ENCODE measurements at places on chromosomes 16 and 17. TPM values are rescaled to one million over a fixed set of nuclear protein-coding genes. Genes with fewer than 3 reads are reported as not detected.

FAM222B gene
- 3.3 TPM for total RNA-seq

SPECC1 gene
- total RNA-seq = 63.0 TPM

CENPX gene
- 212 TPM for total RNA-seq

KRTAP3-2 gene
- total RNA-seq = not detected

C16orf54 gene
- 5.1 TPM for total RNA-seq

GRCh38 chr17:66630828-66631472, 204.0 kb upstream of the CACNG5 start:
- no peaks in the 10 kb centered on the region for H3K4me1 ChIP-seq
- no peak for DNase-seq
- no peak overlapping the region for H3K4me3 ChIP-seq
- H3K36me3 ChIP-seq = no peaks in the 10 kb centered on the region

- no peaks in the 10 kb centered on the region for H3K27me3 ChIP-seq
- no peak for DNase-seq
- no peak overlapping the region for H3K4me3 ChIP-seq
- H3K36me3 ChIP-seq = no peaks in the 10 kb centered on the region
- no peaks in the 10 kb centered on the region for H3K4me1 ChIP-seq
- H3K27ac ChIP-seq = no peak overlapping the region
These were observed 45.3 kb downstream of the CCDC182 start for GRCh38 chr17:57699751-57700219.

- no peaks in the 10 kb centered on the region for H3K27me3 ChIP-seq
- no peak overlapping the region for H3K4me3 ChIP-seq
- peaks cover 68% of the 10 kb centered on the region for H3K4me1 ChIP-seq
- peak overlapping the region; percentile 83 for H3K27ac ChIP-seq
These were observed 21.1 kb downstream of the RARA start for GRCh38 chr17:40329839-40330794.

DNA sequence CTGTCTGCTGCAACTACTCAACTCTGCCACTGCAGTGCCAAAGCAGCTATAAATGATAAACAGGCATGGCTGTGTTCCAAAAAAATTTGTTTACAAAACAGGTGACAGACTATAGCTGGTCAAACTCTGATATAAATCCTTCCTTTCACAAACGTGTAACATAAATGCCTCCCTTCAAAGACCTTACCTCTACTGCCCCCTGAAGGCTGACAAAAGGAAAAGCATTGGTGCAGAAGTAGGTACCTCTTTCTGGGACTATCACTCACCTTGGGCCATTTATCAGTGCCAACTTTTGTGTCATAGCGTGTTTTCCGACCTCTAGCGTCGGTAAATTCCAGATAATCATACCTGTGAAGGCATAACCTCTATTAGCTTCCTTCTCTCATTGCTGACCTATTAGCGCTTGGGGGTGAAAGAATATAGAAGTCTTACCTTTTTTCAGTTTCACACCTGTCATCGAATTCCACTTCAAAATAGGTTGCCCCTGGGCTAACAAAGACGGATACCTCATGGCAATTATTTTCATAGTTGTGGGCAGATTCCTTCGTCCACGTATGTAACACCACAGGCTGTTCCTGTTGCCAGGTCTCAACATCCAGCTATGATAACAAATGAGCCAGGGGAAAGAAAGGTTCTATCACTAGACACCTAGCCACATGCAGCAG, 67.9 kb downstream of the ZZEF1 start:
- DNase-seq = no peak
- H3K36me3 ChIP-seq = no peaks in the 10 kb centered on the region
- H3K4me1 ChIP-seq = no peaks in the 10 kb centered on the region
- no peak overlapping the region for H3K4me3 ChIP-seq

DNA sequence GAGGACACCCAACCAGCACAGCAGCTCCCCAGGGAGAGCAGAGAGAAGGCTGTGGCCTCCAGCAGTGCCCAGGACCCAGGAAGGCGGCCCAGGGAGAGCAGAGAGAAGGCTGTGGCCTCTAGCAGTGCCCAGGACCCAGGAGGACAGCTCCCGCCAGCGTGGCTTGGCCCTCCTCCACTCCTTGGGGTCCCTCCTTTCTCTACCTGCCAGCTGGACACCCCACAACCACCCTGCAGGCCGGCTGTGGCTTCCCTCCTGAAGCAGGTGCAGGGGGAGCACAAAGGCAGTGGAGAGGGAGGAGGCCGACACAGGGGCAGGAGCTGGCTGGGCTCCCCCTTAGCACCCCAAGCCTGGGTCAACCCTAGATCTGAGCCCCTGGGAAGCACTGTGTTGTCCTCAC, 54.1 kb upstream of the FASN start:
- H3K4me3 ChIP-seq = no peak overlapping the region
- no peak overlapping the region for H3K27ac ChIP-seq
- no peaks in the 10 kb centered on the region for H3K4me1 ChIP-seq
- DNase-seq = no peak
- H3K27me3 ChIP-seq = no peaks in the 10 kb centered on the region

GRCh38 chr17:78658281-78658785, 81.1 kb upstream of the DNAH17 start:
- H3K36me3 ChIP-seq = no peaks in the 10 kb centered on the region
- H3K4me3 ChIP-seq = no peak overlapping the region
- no peak overlapping the region for H3K27ac ChIP-seq
- DNase-seq = no peak
- no peaks in the 10 kb centered on the region for H3K27me3 ChIP-seq

DNA sequence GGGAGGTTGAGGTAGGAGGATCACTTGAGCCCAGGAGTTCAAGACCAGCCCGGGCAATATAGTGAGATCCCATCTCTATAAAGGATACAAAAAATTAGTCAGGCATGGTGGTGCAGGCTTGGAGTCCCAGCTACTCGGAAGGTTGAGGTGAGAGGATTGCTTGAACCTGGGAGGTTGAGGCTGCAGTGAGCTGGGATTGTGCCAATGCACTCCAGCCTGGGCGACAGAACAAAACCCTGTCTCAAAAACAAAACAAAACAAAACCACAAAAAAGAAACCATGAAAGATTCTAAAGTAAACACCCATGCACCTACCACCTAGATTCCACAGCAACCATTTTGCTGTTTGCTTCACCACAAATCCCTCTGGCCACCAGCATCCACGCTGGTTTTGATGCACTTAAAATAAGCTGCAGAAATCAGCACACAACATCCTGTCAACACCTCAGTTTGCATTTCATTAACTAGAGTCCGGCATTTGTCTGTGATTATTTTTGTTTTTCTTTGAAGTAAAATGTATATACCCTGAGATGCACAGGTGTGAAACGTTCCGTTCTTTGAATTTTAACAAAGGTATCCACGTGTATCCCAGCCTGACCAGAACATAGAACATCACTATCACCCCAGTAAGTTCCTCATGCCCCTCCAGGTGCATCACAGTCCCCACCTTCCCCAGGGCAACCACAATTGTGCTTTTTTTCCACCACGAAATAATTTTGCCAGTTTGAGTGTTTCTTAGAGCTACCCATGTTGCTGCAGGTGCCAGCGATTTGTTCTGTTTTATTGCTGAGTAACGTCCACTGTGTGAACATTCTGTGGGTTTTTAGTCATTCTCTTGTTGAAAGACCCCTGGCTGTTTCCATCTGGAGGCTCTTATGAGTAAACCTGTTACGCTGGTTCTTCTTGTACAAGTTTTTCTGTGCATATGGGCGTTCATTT, 191.5 kb downstream of the SEC14L1 start:
- peaks cover 4% of the 10 kb centered on the region for H3K4me1 ChIP-seq
- no peak for DNase-seq
- H3K27me3 ChIP-seq = no peaks in the 10 kb centered on the region
- no peaks in the 10 kb centered on the region for H3K36me3 ChIP-seq
- peak overlapping the region; percentile 76 for H3K27ac ChIP-seq

DNA sequence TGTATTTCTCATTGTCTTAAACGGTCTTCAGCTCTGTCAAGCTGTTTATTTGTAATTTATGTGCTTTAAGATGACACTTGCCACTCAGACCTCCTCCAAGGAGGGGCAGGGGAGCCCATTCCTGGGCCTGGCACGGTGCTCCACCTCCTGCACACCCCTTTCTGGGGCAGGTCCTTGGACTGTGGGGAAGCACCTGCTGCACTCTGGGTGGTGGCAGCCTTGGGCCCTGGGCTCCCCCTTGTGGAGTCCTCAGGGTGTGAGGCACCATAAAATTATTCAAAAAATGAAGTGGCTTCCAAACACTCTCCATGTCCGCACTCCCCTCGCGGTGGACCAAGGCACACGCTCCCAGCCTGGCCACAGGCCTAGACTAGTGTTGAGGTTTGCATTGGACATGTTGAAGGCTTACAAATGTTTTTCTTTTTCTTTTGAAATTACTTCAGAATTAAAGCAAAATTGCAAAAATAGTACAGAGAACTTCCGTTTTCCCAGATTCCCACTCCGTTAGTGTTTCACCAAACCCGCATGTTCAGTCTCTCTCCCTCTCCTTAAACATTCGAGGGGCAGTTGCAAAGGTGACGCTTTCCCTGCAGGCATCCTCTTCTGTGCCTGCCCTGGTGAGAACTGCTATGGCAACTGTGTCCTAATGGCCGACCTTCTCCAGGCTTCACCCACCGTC, 32.4 kb downstream of the FOXK2 start:
- no peaks in the 10 kb centered on the region for H3K27me3 ChIP-seq
- no peaks in the 10 kb centered on the region for H3K36me3 ChIP-seq
- no peaks in the 10 kb centered on the region for H3K4me1 ChIP-seq
- H3K27ac ChIP-seq = peak overlapping the region; percentile 86

DNA sequence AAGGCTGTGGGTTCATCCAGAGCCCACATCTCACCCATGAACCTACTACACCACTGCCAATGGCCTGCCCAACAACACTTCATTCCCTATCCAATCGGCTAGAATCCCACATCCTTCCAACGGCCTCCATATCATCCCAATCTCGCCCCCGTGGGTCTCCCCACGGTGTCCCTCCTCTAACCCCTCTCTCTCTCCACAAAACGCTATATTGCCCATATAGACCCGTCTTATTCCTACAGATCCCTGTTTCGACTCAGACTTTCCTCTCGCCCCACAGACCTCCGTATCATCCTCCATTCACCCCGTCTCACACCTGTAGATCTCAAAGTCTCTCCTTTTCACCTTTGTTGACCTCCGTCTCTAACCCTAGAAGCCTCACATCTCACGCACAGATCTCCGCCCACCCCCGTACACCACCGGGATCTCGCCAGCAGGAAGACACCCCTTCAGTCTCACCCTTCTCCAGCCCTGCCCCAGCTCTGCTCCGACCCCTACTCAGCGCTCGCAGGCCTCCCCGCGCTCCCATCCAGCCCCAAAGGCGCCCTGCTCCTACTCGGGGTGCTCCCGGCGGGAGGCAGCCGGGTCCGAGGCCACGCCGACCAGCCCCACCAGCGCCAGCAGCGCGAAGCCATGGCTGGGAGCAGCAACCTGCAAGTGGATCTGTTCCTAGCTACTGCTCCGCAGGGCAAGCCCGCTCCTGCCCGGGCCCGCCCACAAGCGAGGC, at the start of gene FDXR:
Gene FDXR (minus strand): TSS at position 682 of the 724 bp plus-strand sequence. CDS start 50 bp downstream, at position 632.
- peak within 1 kb of the TSS; percentile 65 for H3K4me3 ChIP-seq
- no peaks in the 10 kb centered on the region for H3K36me3 ChIP-seq
- DNase-seq = no peak
- peak within 1 kb of the TSS; percentile 93 for H3K27ac ChIP-seq
- H3K4me1 ChIP-seq = peaks cover 3% of the 10 kb centered on the region

GRCh38 chr16:20023190-20023589, 50.5 kb downstream of the GPR139 start:
- H3K4me3 ChIP-seq = no peak overlapping the region
- H3K27ac ChIP-seq = no peak overlapping the region
- DNase-seq = no peak

DNA sequence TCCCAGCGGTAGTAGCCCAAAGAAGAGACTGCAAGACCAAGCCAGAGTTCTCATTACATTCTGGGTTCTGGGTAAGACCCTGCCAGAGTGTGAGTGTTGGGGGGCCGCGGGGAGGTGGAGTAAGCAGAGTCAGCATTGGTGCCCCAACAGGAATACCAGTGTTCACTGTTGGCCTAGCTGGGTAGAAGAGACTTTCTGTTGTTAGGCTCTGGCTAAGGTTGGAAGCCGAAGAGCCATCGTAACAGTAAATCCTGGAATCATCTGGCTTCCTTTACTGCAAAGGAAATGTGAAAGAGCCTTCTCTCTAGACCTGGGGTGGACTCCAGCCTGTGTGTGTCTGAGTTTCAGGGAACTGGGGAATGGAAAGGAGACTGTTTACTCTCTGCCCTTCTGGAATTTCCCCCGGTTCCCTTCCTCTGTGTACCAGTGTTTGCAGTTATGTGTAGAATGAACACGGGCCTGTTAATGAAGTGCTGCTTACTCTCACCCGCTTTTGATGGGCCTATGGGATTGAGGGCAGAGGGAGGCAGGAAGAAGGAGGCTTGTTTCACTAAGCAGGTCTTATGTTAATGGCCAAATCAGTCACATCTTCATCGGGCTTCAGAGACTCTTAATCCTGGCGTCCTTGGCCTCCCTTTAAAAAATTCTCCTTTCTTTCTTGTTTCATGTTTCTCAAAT, 68.5 kb downstream of the WWP2 start:
- H3K36me3 ChIP-seq = no peaks in the 10 kb centered on the region
- no peak overlapping the region for H3K4me3 ChIP-seq
- H3K27ac ChIP-seq = peak overlapping the region; percentile 69
- H3K4me1 ChIP-seq = no peaks in the 10 kb centered on the region
- DNase-seq = no peak

DNA sequence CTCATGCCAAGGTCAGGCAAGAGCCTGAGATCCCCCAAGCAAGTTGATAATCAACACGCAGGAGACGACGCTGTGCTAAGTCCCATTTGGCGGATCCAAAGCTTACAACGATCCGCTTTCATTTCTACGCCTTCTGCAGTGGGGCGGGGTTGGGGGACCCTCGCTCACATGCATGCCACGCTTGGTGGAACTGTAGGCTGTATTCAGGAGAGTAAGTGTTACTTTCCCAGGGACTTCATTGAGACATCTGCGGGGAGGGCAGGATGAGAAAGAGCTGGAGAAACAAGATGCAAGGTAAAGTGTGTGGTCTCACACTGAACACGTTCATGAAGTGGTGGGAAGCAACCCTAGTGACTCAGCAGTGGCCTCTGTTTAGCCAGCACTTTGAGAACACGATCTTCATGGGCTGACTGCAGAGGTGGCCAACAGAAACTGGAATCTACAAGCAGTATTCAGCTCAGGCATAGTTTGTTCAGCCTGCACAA, 100.5 kb downstream of the XYLT1 start:
- H3K4me3 ChIP-seq = no peak overlapping the region
- H3K36me3 ChIP-seq = no peaks in the 10 kb centered on the region
- H3K4me1 ChIP-seq = peaks cover 2% of the 10 kb centered on the region
- H3K27me3 ChIP-seq = no peaks in the 10 kb centered on the region

- no peak for DNase-seq
- H3K4me3 ChIP-seq = no peak overlapping the region
- H3K4me1 ChIP-seq = no peaks in the 10 kb centered on the region
These were observed 678.9 kb downstream of the WWOX start for GRCh38 chr16:78778101-78779004.

Measured in uterus (tissue), 4 donors.